HT-29 (cell line): ENCODE measurements at places on chromosomes 2 and 18.

GRCh38 chr2:156933645-156934225 is 323.8 kb upstream of the GALNT5 start:
- no peak for DNase-seq

DNA sequence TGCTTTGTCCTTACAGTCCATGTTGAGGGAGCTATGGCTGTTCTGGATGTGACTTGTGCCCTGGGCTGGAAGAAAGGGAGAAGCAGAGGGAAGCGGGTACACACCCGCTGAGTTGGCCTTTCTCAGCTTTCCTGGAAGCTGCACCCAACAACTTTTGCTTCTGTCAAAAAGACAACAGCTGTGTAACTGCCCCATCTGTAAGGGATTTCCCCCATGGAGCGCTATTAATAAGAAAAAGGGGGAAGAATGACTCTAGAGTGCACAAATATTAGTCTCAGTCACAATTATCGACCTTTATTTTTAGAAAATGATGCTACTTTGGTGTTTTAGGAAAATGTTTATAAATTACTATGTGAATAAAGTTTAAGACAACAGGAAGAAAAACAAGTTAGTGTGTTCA is 368.3 kb downstream of the RAD51AP2 start:
- no peak for DNase-seq

- DNase-seq: no peak
These were observed 78.6 kb upstream of the RGPD4 start for GRCh38 chr2:107747964-107748583.

DNA sequence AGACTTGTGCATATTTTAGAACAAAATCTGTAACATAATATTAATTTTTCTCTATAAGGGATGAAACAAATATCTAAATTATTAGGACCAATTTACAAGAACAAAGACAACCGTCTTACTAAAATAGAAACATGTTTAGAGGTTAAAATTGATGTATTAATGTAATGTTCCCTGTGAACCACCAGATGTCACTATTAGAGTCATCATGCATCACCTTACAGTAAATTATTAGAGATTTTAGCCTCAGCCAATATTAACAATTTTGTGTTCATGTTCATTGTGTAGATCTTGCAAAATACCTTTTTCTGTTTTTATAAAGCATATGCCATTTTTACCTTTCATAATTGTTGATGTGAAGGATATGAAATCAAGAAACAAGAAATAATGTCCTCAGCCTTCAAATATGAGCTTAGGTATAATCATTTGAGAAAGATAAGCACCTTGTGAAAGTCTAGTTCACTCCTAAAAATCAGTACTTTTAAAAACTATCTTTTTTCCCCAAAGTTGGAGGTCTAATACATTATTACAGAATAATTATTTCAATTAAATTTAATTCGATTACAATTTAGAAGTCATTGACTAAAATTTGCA is 344.3 kb upstream of the KCNH7 start:
- peak; percentile 37 for DNase-seq

DNA sequence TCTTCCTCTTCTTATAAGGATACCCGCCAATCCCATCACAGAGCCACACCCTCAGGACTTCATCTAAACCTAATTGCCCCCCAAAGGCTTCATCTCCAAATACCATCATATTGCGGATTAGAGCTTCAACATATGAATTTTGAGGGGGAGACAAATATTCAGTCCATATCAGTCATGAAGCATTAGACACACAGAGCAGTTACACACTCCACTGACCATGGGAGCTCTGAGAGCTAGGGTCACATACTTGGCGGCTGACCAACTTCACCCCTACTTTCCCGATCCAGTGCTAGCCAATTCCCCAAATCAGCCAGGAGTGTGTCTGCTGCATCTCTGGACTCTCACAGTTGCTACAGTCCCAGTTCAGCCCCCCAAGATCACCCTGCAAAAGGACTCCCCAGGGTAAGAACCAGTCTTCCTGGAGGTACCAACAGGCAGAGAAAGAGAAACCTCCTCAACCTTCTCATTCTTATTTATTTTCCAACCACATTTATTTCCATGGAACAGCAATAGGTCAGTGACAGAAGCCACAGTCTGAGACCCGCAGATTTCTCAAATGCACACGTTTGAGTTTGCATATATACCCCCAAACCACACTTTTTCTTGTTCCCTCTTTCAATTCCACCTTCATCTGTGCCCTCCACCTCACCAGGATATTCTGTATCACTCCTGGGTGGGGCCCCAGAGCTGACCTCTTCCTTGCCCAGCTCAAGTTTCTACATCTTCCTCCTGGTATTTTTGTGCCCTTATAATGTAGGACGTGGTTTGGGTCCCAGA is 33.3 kb downstream of the SPP2 start:
- DNase-seq: no peak

DNA sequence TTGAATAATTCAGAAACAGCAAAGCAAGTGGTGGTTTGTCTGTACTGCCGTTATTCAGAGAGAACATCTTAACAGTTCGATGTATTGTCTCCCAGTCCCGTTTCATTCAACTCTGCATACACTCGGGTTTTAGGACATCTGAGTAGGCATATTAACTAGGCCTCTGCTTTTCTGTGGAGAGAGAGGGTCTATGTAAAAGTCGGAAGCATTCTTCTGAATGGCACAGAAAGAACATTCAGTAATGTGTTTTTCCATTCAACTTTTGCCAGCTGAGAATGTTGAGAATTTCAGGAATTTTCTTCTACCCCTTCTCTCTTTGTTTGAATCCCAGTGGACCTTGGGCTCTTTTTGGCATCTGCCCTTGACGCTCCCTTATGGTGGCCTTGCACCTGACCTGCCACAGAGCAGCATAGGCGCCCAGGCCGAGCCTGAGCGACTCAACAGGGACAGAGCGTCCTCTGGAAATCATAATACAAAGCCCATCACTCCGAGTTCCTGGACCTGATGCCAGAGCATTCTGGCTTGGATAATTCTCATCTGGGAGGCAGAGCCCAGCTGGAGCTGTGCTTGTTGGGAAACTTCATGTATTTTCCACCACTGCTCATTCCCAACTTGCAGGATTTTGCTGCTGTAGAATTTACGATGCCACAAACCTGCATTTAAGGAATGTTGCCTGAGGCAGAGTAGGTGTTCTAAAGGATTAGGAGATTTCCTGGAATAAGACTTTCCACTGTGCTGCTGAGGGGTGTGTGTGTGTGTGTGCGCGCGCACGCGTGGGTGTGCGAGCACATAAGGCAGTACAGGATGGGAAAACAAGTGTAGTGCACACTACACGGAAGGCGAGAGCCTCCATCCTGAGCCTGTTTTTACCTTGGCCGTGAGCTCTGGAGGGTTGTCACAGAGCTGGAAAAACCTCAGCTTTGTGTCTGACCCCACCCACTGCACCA is 77.2 kb upstream of the TXNDC2 start:
- no peak for DNase-seq

GRCh38 chr2:27569398-27569797 is 13.4 kb upstream of the ZNF512 start:
- DNase-seq: no peak

- DNase-seq: no peak
These were observed 5.1 kb downstream of the SLC35F6 start for GRCh38 chr2:26769089-26769761.

GRCh38 chr2:120034027-120034426 is 21.1 kb downstream of the EPB41L5 start:
- no peak for DNase-seq
